Chondrocyte (in vitro differentiated cells): ENCODE measurements at places on chromosomes 1 and 21. TPM values are rescaled to one million over a fixed set of nuclear protein-coding genes. Genes with fewer than 3 reads are reported as not detected.

The LHX8 gene
- not detected in 3 replicates for total RNA-seq

GRCh38 chr1:206693592-206693991 is 8.9 kb downstream of the MAPKAPK2 start:
- H3K27ac ChIP-seq = peak overlapping the region; percentile 98

The SFN gene
- not detected in 3 replicates for total RNA-seq

- no peak overlapping the region for H3K4me3 ChIP-seq
- H3K27ac ChIP-seq = no peak overlapping the region
- H3K27me3 ChIP-seq = no peaks in the 10 kb centered on the region
- H3K4me1 ChIP-seq = no peaks in the 10 kb centered on the region
- H3K36me3 ChIP-seq = no peaks in the 10 kb centered on the region
Measured at GRCh38 chr1:179241530-179242097, 12.1 kb upstream of the ABL2 start.

The SV2A gene
- 15.3 to 17.2 TPM (median 16.0 TPM) in 3 replicates for total RNA-seq

DNA sequence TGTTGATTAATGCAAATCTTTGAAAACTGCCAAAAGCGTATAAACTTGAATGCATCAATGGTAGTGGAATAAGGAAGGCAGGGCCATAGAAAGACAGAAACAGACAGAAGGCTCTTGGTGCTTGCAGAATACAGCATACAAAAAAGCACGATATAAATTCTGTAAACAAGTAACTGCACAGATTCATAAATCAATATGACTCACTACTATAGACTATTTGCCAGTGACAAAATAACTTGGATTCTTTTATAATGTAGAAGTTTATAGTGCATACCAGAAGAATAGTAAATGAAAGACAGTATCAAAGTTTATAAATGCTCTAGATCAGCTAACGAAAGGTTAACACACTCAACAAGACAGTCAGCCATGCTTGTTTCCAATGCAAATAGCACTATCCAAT is 349.6 kb downstream of the PTBP2 start:
- H3K4me3 ChIP-seq = no peak overlapping the region
- H3K36me3 ChIP-seq = peaks cover 3% of the 10 kb centered on the region
- H3K27me3 ChIP-seq = no peaks in the 10 kb centered on the region
- no peak for DNase-seq
- H3K27ac ChIP-seq = no peak overlapping the region
